ENCODE measurements at places on chromosomes 16 and 17.

- DNase-seq = peak; percentile 43
These were observed 21.5 kb upstream of the PECAM1 start for GRCh38 chr17:64411999-64412771.

- DNase-seq = no peak
These were observed 100.4 kb upstream of the FA2H start for GRCh38 chr16:74874912-74875546.

DNA sequence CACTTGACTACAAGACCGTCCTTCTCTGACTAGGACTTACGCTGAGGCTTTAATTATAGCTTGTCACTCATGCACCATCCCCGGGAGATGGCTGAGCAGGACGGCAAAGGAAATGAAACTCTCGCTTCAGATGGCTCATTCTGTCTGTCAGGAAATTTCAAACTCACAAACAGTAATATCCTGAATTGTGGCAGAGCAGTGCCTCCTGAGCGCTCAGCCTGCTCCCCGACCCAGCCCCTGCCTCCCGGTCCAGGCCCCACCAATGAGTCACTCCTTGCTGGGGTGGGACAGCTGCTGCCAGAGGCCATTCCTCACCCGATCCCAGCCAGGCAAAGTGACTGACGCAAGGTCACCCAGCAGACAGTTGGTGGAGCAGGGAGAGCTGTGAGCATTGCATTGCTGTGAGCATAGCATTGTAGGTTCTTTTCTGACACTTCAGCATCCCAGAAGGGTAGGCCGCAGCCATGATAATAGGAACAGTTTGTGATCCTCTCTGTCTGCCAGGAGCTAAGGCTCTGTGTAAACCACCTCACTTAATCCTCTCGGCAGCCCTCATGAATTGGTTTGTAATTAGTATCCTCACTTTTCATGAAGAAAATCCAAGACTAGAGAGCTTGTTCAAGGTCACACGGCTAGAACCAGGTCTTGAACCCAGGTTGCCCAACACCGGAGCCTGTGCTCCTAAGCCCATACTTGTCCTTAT is 20.9 kb downstream of the CCDC182 start:
- peak; percentile 15 for DNase-seq

DNA sequence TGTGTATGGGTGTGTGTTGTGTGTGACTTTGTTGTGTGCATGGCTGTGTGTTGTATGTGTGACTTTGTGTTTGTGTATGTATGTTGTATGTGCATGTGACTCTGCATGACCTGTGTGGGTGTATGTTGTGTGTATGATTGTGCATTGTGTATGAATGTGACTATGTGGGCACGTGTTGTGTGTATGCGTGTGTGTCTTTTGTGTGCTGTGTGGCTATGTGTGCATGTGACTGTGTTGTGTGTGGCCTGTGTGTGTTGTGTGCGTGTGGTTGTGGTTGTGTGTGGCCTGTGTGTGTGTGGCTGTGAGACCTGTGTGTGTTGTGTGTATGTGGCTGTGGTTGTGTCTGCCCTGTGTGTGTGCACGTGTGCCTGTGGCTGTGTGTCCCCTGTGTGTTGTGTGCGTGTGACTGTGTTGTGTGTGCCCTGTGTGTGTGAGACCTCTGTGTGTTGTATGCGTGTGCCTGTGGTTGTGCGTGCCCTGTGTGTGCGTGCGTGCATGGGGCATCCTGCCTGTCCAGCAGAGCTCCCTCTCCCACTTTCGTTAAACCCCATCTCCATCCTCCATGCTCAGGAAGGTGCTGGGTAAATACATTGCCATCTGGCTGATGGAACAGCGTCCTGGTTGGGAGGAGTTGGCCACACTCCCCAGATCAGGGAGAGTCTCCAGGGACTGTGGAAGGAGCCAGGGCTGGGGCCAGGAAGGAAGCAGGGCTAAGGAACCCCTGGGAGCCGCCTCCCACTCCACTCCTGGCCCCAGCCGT is 90.1 kb upstream of the GSE1 start:
- DNase-seq = peak; percentile 70

GRCh38 chr17:65638221-65638975 is 77.0 kb upstream of the AXIN2 start:
- no peak for DNase-seq

DNA sequence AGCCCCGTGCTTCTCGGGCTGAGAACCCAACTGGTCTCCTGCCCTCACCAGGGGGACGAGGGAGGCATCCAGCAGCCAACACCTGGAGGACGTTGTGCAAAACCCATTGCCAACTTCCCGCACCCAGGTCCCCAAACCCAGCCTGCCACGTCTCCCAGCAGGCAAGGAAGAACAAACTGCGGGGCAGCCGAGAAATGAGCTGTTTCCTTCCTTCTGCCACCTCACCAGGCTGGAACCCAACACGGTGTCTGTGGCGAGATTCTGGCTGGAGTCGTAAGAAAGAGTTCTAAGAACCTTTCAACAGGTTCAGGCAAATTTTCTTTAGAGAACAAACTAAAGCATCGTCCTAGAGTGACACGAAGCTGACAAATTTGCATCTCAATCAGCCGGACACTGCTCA is 3.6 kb downstream of the SLC43A2 start:
- DNase-seq = no peak

DNA sequence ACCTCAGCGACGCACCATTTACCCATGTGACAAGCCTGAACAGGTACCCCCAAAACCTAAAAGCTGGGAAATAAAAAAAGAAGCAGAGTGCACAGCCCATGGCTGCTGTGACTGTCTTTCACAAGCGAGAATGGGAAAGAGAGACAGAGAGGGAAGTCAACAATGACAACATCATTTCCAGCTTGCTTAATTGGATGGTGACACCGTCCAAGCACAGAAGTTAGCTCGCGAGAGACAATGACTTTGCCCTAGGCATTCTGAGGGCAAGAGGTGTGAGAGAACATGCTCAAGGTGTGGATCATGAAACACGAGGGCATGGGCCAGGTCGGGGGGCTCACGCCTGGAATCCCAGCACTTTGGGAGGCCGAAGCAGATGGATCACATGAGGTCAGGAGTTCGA is 19.3 kb upstream of the NSMCE1 start:
- no peak for DNase-seq

Measured in fibroblast of skin of right quadriceps (primary cell).